HuH-7 (cell line): ENCODE measurements at places on chromosomes 2 and 18.

- DNase-seq, result no peak
Measured at GRCh38 chr2:232538671-232539070, 821 bp upstream of the CHRNG start.

DNA sequence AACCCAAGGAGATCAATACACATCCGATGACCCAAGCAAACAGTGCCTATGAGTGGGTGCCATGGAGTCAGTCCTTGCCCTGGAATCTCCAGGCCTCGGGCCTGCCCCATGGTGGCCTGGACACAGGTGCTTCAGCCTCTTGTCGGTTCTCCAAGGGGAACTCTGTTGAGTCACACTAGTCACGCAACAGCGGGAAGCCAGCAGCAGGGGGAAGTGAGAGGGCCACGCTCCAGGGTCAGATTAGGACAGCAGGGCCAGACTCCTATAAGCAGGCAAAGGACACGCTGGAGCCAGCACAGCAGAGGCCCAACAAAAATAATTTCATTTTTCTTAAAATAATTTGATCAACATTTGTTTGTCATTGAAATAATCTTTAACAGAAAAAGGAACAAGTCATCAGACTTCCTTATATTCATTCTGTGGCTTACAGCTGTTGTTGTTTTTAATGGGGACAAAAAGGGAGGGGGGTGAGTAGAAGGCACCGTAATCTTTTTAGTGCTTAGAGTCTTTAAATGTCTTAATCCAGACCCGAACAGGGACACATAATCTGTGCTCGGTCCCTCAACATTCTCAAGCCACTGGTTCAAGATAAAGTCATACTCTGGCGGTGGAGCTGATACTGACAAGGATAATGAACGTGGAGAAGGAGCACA lies 16.4 kb upstream of the ARMC9 start:
- peak; percentile 68 for DNase-seq

- no peak for DNase-seq
Measured at GRCh38 chr2:212908682-212909435, 242.6 kb downstream of the IKZF2 start.

DNA sequence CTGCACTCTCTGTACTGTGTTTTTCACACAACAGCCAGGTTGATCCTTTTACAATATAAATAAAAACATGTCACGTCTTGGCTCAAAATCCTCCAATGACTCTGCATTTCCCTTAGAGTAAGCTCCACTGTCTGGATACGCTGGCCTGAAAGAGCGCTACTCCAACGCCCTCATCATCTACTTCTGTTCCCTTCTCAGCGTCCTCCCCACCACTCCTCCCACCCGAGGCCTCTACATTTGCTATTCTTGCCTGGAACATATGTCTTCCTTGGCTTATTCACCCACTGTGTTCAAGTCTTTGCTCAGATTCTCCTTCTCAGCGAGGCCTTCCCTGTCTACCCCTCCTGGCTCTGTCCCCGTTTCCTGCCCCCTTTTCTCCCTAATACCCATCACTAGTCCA lies 37.6 kb downstream of the EPB41L3 start:
- no peak for DNase-seq

DNA sequence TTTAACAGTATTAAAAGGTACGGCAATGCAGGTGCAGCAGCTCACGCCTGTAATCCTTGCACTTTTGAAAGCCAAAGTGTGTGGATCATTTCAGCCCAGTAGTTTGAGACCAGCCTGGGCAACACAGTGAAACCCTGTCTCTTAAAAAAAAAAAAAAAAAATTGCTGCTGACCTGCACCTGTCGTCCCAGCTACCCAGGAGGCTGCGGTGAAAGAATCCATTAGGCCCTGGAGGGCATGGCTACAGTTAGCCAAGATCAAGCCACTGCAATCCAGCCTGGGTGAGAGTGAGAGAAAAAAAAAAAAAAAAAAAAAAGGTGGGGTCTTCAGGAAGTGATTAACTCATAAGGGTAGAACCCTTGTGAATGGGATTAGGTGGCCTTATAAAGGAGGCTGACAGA lies 12.8 kb downstream of the CUL3 start:
- DNase-seq, result no peak

GRCh38 chr2:147739508-147739907 lies 105.3 kb upstream of the ACVR2A start:
- DNase-seq, result no peak

GRCh38 chr2:122203523-122203922 lies 448.1 kb downstream of the TSN start:
- no peak for DNase-seq

DNA sequence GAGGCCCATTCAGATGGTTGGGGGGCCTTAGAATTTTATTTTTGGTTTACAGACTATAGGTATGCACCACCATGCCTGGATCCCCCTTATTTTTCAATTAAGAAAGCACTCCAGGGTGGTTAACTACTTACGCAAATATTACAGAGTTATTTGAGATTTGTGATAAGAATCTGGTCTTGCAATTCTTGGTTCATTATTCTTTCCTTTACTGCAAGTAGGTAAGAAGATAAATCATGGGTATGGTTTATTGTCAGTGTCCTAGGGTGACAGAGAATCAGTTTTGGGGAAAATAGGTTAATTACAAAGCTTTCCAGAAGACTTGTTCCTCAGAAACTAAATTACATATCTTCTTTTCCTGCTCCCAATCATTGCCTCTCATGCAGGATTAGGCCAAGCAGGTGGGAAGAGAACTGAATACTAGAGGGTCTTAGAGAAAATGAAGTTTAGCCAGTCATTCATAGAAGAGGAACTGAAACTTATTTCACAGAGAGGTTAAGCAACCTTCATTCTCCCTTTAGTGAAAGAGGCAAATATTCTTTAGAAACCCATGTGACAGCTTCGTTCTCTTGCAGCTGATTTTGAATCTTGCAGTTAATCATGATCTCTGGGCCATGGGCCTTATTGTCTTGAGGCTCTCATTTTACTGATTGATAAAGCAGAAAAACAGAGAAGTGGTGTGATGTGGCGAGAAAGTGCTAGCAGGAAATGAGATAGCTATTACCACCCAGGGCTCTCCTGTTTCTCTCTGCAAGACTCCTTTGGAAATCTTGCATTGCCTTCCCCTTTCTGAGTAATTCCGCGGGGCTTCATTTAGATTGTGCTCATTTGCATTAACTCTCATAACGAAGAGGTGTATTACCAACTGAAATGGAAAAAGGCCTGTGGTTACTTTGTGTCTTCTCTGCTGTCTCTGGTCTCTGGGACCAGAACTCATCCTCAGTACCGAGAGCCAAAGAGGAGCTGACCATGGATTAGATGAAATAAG lies 44.8 kb upstream of the ARHGAP25 start:
- DNase-seq, result no peak

GRCh38 chr2:126700677-126701076 lies 44.7 kb downstream of the GYPC start:
- no peak for DNase-seq

DNA sequence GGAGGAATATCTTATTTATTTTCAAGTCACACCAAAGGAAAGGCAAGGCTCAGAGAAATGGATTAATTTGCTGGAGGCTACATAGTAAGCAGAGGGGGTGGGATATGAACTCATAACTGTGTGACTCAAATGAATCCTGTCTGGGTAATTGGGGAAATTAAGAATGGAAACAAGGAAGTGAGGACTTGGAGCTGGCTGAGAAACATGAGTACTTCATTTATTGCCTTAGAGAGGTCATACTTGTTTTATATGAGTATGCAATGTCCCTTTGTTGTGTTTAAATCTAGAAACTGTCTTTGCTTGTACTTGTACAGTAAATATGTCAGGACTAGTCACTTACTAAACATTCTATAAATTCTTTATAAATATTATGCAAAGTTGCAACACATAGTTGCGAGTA lies 2166.7 kb upstream of the PIK3C3 start:
- DNase-seq, result no peak

DNA sequence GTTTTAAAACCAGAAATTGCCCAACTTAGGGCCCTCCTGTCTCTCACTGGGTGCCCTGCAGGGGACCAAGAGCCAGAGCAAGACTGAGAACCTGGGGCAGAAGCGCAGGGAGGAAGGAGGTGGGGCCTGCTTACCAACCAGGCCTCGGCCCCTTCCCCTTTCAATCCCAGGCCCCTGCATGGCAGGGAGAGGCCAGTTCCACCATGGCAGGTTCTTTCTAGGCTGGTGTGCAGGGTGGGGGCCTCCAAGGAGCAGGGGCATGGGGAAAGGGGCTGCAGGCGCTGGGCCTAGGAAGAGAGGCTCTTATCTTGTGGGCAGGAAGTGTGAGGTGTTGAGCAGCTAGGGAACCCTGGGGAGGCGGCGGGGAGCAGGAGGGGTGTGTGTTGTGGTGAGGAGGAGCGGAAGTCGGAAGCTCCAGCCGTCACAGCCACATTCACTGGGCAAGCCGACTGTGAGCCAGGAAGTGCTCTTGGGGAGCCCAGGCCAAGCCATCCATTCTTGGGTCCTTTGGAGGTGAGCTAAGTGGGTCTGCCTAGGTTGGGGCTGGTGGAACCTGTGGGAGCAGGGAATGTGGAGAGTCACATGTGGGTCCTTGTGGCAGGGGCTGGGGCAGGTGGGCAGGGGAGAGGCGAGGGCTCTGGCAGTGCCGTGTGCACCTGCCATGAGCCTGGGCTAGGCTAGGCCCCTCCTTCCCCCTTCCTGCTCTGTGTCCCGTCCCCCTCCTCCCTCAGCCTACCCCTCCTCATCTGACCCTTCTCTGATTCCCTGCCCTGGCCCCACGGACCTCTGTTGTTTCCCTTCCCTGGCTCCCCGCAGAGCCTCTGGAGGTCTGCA lies at the start of gene PSD4:
Gene PSD4 (plus strand): TSS at position 430 of the 834 bp plus-strand sequence. CDS start 8,486 bp downstream, outside the sequence.
- no peak for DNase-seq

DNA sequence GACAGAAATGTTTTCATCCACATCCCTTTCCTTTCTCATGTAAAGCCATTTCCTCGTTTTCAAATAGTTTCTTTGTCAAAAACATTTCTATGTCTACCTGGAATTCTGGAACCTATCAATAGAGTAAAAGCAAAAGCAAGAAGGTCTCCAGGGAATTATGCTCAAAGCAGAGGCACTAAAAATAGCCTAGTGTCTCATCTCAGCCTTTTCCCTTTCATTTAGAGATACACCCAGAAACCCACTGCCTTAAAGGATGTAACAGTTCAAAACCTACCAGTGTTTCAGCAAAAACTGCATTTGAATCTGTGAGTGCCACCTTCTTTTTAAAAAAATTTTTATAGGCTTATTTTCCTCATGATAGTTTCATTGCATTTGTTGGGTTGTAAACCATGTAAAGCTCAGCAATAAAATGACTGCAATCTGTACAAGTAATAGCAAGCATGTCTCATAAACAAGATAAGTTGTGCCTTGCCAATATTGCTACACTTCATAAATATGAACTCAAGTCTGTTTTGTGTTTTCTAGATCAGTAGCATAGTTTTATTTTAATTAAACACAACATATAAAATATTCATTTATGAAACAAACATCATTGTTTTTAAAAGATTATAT lies 927.3 kb upstream of the ACVR2A start:
- DNase-seq, result no peak

DNA sequence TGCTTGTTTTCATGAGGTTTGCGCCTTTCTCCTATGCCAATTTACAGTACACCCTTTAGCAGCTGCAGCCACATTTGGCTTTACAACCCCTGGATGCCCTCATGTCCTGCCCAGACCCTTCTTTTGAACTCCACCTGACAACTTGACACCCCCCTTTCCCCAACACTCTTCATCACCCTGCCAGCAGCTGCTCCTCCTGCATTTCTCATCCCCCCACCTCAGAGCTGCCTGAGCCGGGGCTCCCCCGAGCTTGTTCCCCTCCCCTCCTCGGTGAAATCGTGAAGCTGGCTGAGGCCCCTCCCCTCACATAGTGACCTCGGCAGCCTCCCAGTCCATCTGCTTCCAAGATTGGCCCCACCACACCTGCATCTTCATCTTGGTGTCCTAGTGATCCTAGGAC lies 40.5 kb downstream of the LRRFIP1 start:
- DNase-seq, result no peak

DNA sequence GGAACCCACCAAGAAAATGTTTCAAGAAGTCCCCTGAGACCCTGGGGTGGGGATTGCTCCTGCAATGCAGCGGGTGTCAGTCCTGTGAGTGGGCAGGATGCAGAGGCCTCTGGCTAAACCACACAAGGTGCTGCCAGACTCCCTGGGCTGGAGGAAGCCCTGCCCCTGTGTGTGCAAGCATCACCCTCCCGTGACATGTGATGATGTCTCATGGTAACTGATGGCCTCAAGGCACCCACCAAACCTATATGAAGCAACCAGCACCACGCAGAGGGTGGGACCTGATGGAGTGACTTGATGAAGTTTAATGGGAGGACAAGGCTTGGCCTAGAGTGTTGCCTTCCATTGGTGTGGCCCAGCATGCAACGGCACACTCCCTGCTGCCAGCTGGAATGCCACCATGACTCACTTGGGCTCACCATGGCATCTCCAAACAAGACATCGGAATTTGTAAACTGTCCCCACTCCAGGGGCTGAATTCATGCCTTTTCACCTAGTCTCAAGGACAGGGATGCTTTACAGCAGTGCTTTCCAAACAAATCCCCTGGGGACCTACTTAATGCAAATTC lies 8.7 kb upstream of the SLC14A1 start:
- no peak for DNase-seq

DNA sequence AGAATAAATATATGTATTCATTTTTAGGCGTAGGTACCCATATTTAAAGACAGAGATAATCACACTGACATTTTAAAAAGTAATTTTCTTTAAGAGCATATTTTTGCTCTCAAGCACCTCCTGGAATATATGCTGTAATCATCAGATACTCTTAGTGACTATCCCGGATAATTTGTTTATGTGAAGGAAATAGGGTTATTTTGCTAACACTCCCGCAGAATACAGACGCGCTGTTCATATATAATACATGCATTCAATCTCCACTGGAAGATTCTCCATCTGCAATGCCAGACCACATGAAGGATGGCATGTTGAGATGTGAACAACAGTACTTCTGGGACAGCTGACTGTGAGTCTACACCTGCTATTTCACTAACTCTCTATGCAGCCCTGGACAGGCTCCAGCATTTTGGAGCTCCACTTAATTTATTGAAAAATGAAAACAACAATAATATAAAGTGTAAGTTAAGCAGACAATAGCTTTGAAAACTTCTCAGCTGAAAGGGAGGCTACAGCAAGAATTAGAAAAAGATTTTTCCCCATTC lies 430.6 kb downstream of the TMX3 start:
- no peak for DNase-seq

- DNase-seq, result no peak
Measured at GRCh38 chr18:42275138-42275535, 320.1 kb downstream of the PIK3C3 start.

DNA sequence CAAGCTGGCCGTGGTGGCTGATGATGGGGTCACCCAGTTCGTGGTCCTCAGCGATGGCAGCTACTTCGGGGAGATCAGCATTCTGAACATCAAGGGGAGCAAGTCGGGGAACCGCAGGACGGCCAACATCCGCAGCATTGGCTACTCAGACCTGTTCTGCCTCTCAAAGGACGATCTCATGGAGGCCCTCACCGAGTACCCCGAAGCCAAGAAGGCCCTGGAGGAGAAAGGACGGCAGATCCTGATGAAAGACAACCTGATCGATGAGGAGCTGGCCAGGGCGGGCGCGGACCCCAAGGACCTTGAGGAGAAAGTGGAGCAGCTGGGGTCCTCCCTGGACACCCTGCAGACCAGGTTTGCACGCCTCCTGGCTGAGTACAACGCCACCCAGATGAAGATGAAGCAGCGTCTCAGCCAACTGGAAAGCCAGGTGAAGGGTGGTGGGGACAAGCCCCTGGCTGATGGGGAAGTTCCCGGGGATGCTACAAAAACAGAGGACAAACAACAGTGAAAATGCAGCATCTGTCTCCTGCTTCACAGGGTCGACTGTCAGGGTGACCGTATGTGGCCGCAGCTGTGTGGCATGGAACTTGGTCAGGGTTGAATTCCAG lies 47.8 kb upstream of the INPP4A start:
- no peak for DNase-seq

- DNase-seq, result no peak
Measured at GRCh38 chr2:128523457-128523856, 204.8 kb upstream of the HS6ST1 start.
